ENCODE measurements at places on chromosomes 3 and 15. TPM values are rescaled to one million over a fixed set of nuclear protein-coding genes. Genes with fewer than 3 reads are reported as not detected.

DNA sequence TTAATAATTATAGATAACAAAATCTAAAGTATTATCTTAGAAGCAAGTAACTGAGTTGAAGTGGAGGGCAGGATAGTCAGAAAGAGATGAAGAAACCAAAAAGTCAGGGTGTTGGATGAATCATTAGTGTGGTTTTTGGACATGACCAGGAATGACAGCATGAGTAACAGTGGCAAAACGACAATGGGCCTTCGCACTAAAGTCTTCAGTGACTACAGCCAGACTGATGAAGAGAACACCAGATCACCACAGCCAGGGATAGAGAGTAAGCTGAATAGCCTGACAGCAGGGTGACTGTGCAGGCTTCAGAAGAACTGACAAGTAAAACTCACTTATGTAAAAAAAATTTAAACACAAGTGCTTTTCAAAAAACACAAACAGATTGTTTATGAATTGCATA is 96.0 kb upstream of the MELTF start:
- DNase-seq = no peak

DNA sequence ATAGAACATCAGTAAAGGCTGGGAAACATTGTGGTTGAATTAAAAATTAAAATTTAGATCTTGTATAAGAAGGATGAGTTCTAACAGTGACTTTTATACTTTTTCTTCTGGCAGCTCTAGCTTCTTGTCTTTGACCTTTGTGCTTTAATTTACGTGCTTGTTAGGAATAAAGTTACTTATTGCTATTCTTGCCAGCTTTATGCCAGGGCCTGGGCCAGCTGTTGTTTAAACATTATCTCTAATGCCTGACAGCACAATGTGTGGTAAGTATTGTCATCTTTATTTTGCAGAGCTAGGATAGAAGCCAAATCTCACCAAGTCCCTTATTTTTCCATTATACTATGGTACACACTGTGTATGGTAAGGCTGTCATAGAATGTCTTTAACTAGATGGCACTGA is 766.7 kb upstream of the GOLIM4 start:
- no peak for DNase-seq

GRCh38 chr3:126731044-126731443 is 27.0 kb downstream of the CHCHD6 start:
- no peak for DNase-seq

- no peak for DNase-seq
These were observed 83.4 kb downstream of the CCK start for GRCh38 chr3:42182555-42182954.

GRCh38 chr3:37040231-37040630 is 46.9 kb downstream of the MLH1 start:
- DNase-seq = no peak

DNA sequence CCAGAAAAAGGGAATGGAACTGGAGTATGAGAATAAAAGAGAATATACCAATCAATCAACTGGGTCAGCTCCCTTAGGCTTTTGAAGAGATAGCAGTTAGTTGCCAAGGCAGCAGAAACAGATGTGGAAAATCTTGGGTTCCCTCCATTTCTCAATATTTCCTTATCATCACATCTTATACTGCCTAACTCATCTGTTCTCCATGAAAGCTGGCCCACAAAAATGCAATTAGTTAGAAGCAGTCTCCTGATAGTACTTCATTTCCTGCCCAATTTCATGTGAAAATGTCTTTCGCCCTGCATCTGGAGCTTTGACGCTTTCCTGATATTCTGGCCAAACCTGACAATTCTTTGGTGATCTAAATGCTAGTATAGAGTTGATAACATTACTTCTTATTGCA is 30.1 kb upstream of the SPTSSB start:
- DNase-seq = no peak

DNA sequence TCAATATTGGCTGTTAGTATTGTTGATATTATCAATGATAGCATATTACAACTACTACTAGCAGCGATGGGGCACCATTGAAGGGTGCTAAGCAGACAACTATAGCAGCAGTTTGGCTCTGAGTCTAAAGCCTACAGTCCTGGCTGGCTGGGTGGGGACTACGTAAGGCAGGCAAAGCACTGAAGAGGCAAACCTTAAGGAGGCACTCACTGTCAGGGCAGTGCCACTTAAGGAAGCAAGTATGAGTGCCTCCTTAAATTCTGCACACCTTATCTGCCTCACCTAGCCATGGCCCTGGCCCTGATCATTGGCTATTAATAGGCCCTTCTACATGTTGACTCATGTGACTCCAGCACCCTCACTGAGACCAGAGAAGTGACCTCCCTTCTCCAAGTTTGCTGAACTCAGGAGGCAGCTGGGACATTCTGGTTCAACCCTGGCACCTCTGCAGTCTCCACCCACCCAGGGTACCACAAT is 20.6 kb downstream of the CDCP1 start:
- no peak for DNase-seq

- no peak for DNase-seq
These were observed 17.9 kb upstream of the NIT2 start for GRCh38 chr3:100316641-100317069.

GRCh38 chr3:46361408-46362283 is 7.7 kb downstream of the CCR2 start:
- no peak for DNase-seq

- DNase-seq = no peak
These were observed 608.8 kb downstream of the ROBO2 start for GRCh38 chr3:77648664-77649063.

GRCh38 chr3:112734736-112735350 is 93.9 kb upstream of the CCDC80 start:
- DNase-seq = no peak

DNA sequence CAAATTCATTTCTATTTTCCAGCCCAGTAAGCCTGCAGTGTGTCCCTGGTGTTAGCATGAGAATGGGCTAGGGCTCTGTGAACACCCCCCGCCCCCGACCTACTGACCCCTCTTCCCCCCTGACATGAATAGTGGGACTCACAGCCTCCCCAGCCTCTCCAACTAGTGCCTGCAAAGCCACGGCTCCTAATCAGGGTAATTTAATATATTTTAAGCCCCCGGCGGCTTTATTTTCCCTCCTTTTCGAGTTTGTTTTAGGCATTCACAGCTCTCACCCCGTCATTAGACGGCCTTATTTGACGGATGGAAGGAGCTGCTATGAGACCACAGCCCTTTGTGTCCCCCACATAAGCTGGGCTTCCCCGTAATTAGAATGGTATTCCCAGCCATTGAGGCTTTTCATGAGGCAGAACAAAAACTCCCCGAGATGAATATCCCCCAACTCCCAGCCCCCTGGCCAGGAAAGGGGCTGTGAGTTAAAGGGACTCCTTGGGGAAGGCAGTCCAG is 78.3 kb upstream of the POLG start:
- no peak for DNase-seq

- no peak for DNase-seq
These were observed 88.7 kb downstream of the CACNA2D3 start for GRCh38 chr3:54211097-54211496.

GRCh38 chr3:105368566-105369499 is 2.1 kb downstream of the ALCAM start:
- DNase-seq = peak; percentile 59

DNA sequence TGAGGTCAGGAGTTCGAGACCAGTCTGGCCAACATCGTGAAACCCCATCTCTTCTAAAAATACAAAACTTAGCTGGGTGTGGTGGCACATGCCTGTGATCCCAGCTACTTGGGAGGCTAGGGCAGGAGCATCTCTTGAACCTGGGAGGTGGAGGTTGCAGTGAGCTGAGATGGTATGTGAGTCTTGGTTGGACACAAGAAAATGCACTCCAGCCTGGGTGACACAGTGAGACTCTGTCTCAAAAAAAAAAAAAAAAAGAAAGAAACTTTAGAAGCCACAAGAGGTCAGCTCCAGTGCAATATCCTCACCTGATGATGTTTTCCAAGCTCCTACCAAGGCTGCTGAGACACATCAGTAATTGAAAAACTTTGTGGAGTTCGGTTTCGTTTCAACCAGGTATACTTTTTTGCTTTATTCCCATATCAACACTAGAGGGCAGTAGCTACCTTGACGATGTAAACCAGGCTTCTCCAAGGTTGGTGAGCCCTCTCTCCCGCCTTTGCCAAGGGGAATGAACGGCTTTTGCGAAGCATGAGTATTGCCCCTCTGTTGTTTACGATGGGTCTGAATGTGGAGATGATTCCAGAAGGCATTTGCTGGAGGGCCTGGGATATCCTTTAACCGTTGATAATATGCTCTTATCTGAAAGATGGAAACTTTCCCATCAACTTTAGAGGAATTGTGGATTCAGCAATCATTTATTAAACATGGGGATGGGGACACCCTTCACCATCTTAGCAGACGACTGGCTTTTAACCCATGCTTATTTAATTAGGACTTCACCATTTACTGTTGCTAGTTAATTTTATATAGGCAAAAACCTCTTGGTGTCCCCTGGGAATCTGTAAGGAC is 202.8 kb downstream of the SV2B start:
- peak; percentile 25 for DNase-seq

DNA sequence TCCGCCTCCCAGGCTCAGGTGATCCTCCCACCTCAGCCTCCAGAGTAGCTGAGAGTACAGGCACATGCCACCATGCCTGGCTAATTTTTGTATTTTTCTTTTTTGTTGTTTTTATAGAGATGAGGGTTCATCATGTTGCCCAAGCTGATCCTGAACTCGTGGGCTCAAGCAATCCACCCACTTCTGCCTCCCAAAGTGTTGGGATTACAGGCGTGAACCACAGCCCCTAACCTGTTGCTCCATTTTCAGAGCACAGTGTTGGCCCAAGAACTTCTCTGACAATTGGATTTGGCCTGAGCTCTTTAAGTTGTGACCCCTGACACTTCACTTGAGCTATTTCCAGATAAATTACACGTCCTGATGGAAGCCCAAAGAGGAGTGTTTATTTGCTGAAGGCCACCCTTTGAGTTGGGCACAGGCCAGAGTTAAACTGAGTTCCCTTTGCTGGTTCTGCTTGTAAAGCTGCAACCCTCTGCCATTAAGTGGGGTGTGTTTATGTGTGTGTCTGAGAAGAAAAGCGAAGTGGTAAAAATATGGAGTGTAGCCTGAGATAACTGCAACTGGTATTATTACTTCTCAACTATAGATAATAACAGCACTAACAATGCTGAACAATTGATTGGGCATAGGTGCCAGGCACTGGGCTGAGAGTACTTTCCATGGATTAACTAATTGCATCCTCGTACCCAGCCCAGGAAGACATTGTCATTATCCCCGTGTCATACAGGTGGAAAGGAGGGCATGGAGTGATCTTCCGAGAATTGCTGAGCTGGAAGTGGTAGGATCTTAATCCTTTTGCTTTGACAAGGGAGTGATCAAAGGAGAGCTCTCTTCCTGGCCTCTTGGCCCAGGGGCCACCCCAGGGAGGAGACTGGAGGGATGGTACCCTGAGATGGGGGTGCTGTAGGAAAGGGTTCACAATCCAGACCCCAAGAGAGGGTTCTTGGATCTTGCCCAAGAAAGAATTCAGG is 91.5 kb upstream of the PROK2 start:
- DNase-seq = no peak

- no peak for DNase-seq
These were observed 1135.7 kb downstream of the IGSF11 start for GRCh38 chr3:117898722-117899522.

DNA sequence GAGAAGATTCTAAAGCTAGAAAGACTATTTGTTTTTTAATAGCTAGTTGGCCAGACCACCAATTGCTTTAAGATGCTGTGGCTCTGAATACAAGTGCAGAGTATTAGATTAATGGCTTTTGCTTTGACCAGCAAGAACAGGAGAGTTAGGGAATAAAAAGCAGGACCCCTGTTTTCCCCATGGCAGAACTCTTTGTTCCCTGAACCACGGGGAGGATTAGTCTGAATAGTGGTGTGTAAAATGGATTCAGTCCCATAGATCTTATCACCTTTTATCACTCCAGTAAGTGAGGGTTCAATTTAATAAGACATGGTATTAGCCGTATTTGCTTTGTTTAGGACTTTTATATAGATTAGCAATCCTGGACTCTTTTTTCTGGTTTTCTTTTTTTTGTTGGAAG is 562.6 kb upstream of the DPPA4 start:
- no peak for DNase-seq

The ANKDD1A gene
- total RNA-seq = 12.4 TPM

The PPIB gene
- total RNA-seq = 309 TPM

The FANCD2OS gene
- total RNA-seq = not detected

The CFAP91 gene
- 2.6 TPM for total RNA-seq

The PAK2 gene
- 43.1 TPM for total RNA-seq

The USP50 gene
- 1.2 TPM for total RNA-seq

The ECE2 gene
- total RNA-seq = not detected
